ENCODE measurements at places on chromosomes 16 and 17.
A peak's percentile ranks its signal among the peaks of the same experiment; 100 is the strongest.

- DNase-seq, result no peak
Observed at GRCh38 chr16:17038415-17038814, 432.3 kb downstream of the XYLT1 start.

- DNase-seq, result no peak
Observed at GRCh38 chr17:35238821-35239220, 4.1 kb upstream of the SLFN5 start.

- DNase-seq, result peak; percentile 38
Observed at GRCh38 chr17:50269477-50270434, 4.5 kb upstream of the TMEM92 start.

- no peak for DNase-seq
Observed at GRCh38 chr16:89210904-89211515, 6.5 kb upstream of the ZNF778 start.

GRCh38 chr17:45357364-45357997 is 40.7 kb upstream of the MAP3K14 start:
- no peak for DNase-seq

- DNase-seq, result no peak
Observed at GRCh38 chr17:27544350-27545131, 86.4 kb upstream of the LGALS9 start.

DNA sequence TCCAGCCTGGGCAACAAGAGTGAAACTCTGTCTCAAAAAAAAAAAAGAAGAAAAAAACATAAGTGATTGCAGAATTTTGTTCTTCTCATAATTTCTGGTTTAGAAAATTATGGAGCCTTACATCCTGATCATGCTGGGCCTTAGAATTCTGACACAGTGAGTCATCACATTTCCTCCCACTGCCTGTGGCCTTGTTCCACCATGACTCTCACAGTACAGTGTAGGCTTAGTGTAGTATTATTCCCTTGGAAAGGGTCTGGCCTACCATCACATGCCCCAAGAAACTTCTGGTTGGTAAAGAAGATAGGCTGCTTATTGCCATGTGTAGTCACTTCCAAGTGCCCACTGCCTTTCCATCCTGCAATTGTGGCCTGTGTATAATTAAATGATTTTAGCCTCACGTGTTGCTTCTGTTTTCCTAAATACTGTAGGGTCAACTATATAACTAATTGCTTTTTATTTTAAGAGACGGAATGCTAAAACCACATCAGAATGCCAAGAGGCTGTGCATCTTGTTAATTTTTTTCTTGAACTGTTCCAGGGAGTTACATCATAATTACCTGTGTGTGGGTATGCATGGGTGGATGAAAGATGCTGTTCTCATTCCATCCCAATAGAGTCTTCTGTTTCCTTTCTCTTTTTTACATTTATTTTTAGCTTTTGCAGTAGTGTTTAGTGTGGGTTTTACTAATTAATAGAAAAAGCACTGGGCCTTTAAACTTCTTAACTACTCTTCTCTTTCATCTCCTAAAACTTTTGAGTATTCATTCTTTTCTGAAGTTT is 25.9 kb downstream of the OGFOD1 start:
- peak; percentile 17 for DNase-seq

- DNase-seq, result no peak
Observed at GRCh38 chr17:82216301-82217119, 3.9 kb upstream of the CCDC57 start.

DNA sequence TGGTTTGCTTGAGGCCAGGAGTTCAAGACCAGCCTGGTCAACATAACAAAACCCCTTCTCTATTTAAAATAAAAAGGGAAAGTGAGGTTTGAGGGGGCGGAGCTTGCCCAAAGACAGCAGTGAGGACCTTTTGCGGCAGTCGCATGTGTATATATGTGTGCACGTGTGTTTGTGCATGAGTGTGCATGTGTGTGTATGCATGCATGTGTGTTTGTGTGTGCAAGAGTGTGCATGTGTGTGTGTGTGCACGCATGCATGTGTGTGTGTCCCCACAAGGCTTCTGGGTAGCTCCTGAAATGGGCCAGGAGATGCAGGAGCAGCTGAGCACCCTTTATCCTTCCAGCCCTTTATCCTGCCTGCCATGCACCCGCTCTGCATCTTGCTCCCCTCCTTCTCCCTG is 9.0 kb downstream of the RHBDL3 start:
- DNase-seq, result no peak

- no peak for DNase-seq
Observed at GRCh38 chr16:65123396-65124211, 1.7 kb upstream of the CDH11 start.

DNA sequence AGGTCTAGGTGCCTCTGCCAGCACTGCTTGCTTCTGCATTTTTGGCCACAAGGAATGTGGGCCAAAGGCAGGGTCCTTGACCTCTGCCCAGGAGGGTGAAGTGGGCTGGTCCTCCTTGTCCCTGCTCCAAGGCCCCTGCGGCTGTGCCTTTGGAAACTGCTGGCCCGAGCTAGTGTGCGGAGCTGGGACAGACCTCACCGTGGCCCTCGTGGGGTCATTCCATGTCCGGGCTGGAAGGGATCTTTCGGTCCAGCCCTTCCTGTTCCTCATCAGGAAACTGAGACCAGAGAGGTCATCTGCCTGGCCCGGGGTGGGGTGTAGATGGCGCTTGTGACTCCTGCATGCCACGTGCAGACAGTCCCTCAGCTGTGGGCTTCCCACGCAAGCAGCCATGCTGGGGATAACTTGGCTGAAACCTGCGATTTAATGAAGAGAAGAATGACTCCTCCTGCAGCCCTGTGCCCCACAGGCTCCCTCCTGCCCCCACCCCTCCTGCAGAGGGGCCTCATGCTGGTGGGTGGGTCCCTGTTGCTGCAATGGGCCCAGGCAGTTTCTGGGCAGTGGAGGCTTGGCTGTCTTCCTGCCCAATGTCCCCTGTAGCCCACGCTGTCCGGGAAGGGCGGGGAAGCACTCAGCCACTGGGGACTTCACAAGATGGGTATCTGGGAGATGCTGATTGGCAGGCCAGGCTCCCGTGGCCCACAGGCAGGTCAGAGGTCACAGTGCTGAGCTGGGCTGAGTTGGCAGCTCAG is 245.2 kb downstream of the SEC14L1 start:
- DNase-seq, result no peak

- DNase-seq, result no peak
Observed at GRCh38 chr16:56620339-56620897, 5.2 kb upstream of the MT1E start.

DNA sequence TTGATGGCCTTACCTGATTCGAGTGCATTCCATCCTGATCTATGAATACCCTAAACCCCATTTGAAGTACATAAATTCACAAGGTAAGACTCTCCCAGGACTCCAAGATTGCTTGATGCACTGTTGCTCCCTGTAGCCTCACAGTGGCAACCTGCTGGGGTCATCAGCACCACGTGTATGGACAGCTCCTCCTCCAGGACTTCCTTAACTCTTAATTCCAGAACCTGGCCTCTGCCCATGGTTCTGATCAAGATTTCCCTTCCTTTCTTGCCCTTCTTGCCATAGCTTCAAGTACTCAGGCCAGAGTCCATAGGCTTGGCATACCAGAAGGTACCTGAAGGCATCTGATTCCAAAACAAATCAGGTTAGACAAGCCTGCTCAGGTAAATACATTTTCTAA is 34.0 kb upstream of the NLK start:
- DNase-seq, result no peak

GRCh38 chr17:77320044-77320440 is 179.3 kb downstream of the SEC14L1 start:
- DNase-seq, result no peak

DNA sequence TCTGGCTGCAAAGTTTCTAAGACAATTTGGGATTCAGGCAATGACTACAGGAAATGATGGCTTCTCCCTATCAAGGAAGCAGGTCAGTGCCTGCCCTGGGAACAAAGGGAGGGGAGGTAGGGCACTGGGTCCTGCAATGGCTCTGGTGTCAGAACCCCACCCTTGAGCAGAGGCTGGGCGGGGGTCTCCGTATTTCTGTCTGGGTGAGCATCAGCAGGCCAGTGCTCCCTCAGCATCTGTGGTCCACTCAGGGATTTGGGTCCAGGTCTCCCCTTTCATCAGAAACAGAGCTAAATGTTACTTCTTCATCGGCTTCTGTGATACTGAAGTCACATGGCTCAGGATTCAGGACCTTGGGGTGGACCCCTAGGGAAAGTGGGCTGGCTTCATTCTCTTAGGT is 195.5 kb upstream of the CDH5 start:
- no peak for DNase-seq

Measured in activated T-cell treated with anti-CD3 and anti-CD28 coated beads for 4 hours (primary cell).